Left colon (tissue), 2 donors: ENCODE measurements at places on chromosomes 2 and 18. TPM values are rescaled to one million over a fixed set of nuclear protein-coding genes. Genes with fewer than 3 reads are reported as not detected.

- no peak for DNase-seq
These were observed 40.1 kb downstream of the AGPS start for GRCh38 chr2:177432703-177433102.

GRCh38 chr2:197934934-197935289, 130.5 kb downstream of the PLCL1 start:
- DNase-seq = no peak

DNA sequence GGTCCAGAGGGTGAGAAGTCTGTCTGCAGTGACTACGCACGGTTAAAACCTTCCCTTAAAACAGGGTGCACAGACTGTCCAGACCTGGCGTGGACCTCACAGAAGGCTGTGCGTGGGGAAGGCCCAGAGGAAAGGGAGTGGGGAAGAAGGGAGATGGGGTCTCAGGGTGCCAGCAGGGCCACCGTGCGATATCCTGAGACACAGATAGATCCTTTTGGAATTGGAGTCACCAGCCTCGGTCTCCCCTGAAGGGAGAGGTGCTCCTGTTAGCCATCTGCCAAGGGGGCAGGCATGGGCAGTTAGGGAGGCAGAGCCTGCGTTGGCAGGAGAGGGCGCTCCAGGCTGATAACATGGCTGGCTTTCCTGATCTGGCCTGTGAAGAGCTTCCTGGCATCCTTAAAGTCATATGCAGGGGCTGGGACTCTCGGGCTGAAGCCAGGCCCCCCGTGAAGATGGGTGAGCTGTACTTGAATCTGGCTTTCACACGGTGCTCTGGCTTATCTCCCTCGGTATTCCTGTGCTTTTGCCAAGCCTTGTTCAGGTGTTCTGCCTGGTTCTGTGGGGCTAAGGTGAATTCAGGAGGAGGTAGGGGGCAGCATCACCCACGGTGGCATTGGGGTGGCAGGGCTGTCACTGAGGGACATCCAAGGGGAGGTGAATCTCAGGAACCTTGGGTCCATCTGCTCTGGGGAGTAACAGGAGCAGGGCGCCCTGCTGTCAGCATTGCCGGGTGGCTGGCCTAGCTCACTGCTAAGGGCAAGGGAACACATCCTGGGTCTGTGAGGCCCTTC, 107.2 kb upstream of the SMAD2 start:
- DNase-seq = peak; percentile 25

DNA sequence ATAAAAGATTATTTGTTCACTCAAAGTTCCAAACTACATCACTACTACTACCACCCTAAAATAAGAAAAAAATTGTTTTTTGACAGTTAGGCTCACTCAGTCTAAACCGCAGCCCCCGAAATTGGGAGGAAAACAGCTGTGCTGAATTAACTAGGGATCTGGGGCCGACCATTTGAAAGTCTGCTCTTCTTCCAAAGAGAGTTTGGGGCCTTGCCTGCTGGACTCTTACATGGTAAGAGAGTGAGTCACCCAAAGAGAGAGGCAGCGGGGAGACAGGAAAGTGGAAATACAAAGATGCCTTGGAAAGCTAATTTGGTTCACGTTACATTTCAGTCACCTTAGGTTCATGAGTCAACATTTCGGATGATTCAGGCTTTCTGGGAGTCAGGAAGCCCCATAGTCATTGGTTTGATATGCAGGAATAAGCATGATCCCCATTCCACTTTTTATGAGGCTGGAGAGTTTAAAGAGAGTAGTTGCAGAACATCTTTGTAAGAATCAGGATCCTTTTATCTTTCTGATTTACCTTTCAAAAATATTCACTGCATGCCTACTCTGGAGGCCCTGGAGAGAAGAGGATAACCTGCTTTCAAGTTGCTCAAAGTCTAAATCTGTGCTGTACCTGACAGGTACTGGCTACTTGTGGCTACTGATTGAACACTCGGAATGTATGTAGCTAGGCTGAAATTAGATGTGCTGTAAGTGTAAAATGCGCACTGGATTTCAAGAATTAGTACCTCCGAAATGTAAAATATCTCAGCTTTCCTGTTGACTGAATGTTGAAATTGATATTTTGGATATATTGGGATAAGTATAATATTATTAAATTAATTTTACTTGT, 995 bp upstream of the RTN4 start:
- DNase-seq = peak; percentile 45

- DNase-seq = no peak
These were observed 213.6 kb upstream of the CELF4 start for GRCh38 chr18:37779220-37779619.

DNA sequence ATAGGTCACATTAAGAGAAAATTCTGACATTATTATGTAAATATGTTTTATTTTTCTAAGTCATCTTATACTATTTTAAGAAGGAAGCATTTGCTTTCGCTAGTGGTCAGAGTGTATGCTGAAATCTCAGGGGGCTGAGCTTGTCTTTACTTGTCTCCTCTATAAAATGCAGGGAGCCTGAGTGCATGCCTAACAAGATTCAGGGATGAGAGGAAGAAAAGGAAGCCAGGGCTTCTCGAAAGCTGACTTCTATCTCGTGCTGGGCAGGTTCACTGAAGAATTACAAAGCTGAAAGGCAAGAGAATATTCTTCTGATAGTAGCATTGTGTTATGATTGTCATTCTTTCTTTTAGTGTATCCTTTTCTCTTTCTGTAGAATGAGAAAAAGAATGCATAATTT, 467.4 kb downstream of the SOX11 start:
- no peak for DNase-seq

DNA sequence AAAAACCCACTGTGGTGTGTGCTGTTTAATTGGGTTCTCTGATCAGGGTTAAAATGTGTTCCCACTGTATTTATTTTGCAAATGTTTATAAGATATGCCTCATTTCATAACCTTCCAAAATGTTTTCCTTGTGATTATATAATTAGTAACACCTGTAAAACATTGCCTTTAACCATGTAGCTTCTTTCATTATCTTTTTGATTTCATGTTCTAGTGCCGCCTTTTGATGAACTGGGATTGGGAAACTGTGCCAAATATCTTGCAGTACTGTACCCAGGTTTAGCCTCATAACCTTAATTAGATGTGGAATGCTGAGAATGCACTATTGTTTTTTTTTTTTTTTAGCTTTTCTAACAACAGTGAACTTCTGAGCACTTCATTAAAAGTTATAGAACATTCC, 96.9 kb downstream of the TANC1 start:
- DNase-seq = no peak

GRCh38 chr2:51981783-51982182, 949.9 kb upstream of the NRXN1 start:
- no peak for DNase-seq

DNA sequence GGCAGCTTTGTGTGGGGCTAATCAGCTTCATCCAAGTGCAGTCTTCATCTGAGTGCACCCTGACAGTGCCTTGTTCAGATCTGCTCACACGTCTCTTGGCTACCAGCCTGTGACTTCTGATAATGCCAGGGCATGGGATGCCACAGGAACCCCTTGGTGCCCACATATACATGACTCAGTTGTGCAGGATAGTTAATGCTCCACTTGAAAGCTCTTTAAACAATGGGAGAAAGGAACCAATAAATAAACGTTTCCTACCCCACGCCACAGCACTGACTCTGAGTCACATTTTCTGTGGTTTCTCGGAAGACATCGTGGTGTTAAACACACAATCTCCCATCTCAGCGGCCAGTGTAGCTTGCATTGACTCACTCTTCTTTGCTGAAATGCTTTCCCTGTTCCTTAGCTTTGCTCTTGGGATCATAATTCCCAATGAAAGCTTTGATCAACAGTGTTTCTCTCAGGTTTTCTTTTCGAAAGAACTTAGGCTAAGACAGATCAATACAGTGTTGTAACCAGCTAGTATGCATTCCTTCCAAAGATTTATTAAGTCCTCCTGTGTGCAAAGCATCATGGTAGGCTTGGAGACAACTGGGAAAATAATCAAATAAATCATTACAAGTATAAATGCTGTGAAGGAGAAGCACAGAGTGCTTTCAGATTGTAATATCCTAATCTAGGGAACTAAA, 142.0 kb downstream of the COPS8 start:
- DNase-seq = no peak

- DNase-seq = no peak
These were observed 110.3 kb downstream of the SMAD7 start for GRCh38 chr18:48840491-48840877.

DNA sequence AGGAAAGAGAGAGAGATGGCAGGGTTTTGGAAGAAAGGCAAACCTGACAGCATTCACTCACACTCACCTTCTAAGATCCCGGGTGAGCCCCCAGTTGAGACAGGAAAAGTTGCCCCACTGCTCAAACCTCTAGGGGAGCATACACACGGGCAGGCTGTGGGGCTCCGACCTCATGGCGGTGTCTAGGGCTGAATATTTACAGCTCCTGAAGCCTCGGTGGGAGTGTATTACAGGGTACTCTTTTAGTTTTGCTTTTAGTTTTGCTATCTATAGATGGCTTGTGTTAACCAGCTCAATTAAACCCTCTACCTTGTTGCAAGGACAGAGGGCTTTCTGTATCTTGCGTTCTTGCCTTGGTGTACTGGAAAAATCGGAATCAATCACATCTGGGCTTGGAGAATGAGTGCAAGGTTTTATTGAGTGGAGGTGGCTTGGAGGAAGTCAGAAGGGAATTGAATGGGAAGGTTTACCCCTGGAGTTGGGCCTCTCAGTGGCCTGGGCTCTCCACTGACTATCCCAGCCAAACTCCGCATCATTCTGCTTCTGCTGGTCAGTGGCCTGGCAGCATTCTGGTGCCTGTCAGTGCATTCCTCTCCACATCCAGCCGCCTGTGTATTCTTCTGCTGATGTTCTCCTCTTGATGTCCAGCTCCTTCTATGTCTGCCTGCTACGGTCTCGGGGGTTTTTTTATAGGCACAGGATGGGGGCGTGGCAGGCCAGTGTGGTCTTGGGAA, 10.1 kb upstream of the IFIH1 start:
- DNase-seq = no peak

DNA sequence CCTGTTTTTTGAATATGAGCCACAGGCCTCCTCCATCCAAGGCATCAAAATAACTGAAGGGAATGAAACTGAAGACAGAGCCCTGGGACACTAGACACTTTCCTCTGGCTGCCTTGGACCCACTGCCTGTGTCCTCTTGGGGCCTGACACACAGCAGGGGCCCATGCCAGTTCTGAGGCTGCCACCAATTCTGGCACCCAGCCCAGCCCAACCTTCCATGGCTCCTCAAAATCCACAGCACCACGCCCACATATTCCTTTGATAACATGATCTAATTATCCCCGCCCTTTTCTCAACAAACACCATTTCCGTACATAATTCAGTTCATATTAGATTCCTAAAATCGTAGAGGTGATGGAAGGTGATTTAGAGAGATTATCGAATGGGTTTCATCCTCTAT, 64.2 kb downstream of the EMX1 start:
- no peak for DNase-seq

DNA sequence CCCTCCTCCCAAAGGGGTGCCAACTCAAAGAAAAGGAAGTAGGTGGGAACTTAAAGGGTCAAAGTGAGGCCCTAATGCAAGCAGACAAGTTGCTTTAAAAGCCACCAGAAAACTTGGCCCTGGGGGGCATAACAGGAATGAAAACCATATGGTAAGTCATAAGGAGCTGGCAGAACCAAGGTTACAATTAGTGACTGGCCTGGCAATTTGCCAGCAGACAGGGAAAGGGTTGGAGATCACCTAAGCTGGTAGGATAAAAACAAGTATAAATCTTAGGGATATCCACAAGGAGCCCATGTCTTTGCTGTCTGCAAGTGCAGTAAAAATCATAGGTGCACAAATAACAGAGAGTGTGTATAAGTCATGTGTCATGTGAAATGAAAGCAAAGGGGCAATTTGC, 256.7 kb upstream of the LRRTM4 start:
- no peak for DNase-seq

DNA sequence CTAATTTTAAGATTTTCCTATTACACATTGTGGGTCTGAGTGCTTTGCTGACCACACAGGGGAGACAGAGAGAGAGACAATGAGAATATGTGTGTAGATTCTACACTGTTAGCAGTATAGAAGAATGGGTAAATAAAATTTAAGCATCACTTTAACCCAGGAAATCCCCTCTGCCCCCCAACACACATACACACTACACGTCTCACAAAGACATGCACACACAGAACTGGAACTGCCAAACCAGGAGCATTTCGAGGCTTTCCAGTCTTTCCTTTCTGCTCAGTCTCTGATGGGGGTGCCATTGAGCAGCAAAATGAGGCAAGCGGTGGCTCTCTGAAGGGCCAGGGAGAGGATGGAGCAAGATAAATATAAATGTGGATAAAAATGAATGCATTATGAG, 2.5 kb downstream of the MERTK start:
- no peak for DNase-seq

GRCh38 chr2:188576651-188577050, 285.0 kb downstream of the GULP1 start:
- no peak for DNase-seq

GRCh38 chr18:11883153-11883552, 25.0 kb downstream of the MPPE1 start:
- no peak for DNase-seq

GRCh38 chr2:212997526-212998020, 153.8 kb downstream of the IKZF2 start:
- DNase-seq = no peak

GRCh38 chr2:27249159-27249890, 13.5 kb downstream of the SLC30A3 start:
- no peak for DNase-seq

DNA sequence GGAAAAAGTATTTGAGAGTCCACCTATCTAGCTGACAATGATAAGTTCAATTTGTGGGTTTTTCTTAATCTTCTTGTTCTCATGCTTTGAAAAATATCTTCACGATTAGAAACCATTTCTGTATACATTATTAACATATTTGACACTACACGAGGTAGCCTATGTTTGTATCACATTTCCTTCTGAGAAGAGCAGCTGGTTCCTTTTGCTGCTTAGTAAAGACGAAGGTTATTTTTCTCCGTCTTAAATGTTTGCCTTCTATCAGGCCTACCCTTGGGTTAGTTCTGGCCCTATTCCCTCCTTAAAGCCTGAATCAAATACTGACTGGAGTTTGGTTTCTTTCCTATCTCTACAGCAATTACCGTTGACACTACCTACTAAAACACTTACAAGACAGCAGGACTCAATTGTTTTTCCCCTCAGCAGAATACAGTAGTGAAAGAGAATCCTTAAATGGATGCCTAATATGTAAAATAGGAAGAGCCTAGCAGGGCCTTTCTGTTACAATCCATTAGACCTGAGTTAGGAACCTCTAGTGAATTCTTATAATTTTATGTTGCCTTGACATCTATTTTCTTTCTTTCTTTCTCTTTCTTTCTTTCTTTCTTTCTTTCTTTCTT, 790.4 kb downstream of the EPHA4 start:
- no peak for DNase-seq

- no peak for DNase-seq
These were observed 66.7 kb upstream of the ZFP36L2 start for GRCh38 chr2:43292851-43293743.

Gene C18orf54
- total RNA-seq = 3.4 TPM

Gene RPL37A
- total RNA-seq = 1,768 TPM

Gene MAL
- 1.6 TPM for total RNA-seq

Gene C2orf80
- total RNA-seq = not detected

Gene UCN
- 0.52 TPM for total RNA-seq

Gene DYNAP
- not detected for total RNA-seq

Gene LRRC30
- not detected for total RNA-seq

Gene TEX261
- 42.1 TPM for total RNA-seq

Gene MYO1B
- 62.1 TPM for total RNA-seq

Gene HOXD1
- 3.5 TPM for total RNA-seq
